ENCODE measurements at places on chromosomes 6 and 20.

DNA sequence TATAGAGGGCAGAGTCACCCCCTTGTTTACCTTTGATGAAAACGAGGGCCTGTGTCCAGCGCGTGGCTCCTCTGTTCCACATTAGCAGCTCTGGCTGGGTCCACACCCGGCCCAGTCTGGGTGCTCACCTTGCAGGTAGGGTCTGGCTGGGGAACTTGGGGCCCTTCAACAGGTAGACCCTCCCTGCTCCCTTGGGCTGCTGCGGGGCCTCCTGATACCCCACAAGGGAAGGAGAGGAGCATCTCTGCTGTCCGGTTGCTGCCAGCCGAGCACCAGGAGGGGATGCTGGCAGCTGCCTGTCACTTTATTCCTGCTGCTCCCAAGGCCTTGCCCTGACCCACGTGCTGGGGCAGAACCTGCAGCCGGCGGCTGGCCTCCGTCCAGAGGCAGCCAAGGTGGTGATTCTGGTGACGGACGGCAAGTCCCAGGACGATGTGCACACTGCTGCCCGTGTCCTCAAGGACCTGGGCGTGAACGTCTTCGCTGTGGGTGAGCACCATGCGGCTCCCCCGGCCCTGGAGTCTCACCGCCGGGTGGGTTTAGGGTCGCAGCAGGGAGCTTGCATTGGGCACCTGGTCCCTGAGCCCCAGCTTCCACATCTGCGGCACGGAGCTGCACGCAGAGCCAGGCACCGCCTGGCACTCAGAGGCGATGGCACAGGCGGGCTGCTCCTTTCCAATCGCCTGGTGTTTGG lies 15.4 kb downstream of the COL20A1 start:
- no peak for DNase-seq

- DNase-seq = no peak
These were observed 64.9 kb upstream of the NUP153 start for GRCh38 chr6:17771609-17772008.

GRCh38 chr6:53032849-53033248 lies 32.4 kb upstream of the FBXO9 start:
- DNase-seq = no peak

DNA sequence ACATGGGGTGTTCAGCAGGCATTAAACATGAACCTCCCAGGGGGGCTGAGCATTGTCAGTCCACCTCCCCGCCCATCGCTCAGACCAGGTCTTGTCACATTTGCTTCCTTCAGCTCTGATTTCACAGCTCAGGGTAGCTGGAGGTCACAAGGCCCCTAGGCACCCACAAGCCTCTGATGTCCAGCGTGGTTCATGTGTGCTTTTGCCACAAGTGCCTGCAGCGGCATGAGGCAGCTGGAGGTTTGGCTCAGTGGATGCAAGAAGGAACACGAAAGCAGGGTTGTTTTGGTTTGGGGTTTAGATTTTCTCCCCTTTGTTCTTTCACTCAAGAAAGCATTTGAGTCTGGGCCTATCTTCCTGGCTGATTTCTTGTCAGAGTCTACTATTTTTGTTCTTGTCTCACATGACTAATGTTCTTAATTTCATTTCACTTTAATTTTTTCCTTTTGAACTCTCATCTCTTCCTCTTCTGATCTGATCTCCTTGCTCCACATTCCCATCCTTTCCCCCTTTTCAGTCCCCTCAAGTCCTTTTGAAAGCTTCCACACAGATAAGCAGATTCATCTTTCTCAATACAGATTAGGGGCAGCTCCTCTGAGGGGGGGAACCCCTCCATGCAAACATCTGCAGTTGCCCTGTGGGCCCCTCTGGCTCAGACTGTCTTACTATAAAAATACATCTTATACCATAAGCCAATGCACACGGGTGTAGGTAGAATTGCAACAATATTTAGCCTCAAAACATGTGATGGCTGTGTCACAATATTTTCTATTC lies 68.1 kb upstream of the CEP85L start:
- DNase-seq = no peak

DNA sequence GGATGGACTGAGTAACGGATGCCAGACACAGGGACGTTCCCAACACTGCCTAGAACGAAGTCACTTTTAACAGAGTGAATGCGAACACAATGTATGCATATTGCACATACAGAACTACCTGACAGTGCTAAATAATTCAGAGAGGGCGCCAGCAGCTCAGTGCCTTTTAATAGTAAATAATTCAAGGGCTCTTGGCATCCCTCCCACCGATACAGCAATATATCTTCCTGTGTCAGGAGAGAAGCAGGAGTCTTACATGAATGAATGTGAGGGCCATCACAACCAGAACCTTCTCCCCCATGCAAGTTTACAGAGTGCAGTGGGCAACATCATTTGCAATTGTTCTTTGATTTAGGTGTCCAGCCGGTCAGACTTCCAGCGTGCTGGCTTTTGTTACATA lies 88.4 kb upstream of the KCNG1 start:
- no peak for DNase-seq
